ENCODE measurements at places on chromosomes 2 and 18. TPM values are rescaled to one million over a fixed set of nuclear protein-coding genes. Genes with fewer than 3 reads are reported as not detected.

GRCh38 chr2:102660574-102660973 lies 41.2 kb downstream of the SLC9A2 start:
- no peak for DNase-seq

- DNase-seq, result peak; percentile 77
These were observed 684.4 kb downstream of the IRS1 start for GRCh38 chr2:226115102-226115831.

- no peak for DNase-seq
These were observed 18.6 kb upstream of the RMC1 start for GRCh38 chr18:23484561-23485182.

DNA sequence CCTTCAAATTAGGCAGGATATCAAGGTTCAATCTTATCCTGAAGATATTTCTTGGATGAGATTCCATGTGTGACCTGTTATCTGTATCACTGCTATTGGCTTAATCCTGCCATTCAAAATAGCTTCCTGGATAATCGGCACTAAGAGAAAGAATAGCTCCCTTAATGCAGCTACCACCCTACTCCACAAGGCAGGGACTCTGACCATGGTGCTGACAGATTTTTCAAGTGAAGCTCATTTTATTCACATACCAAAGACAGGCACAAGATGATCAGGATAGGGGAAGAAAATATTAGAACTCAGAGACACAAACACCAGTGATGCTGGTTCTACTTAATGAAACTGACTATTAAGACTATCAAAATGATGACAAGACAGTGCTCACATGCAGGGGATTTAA lies 74.9 kb downstream of the ORC4 start:
- DNase-seq, result peak; percentile 66

DNA sequence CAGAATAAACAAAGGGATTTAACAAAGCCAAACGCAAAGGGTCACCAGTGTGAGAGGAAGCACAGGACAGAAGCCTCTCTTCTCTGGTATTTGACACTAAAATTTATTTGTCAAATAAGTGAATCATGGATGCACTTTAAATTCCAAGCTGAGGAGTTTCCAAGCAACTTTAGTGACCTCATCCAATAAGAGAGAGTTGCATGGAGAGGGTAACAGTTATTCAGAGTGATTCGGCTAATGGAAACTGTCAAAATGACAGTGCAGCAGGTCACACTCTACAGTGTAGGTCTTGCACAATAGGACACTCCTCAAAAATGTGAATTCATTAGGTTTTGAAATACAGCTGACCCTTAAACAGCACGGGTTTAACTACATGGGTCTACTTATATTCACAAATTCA lies 103.9 kb upstream of the ACVR1C start:
- DNase-seq, result no peak

- DNase-seq, result peak; percentile 87
These were observed 664.4 kb downstream of the NYAP2 start for GRCh38 chr2:226063704-226064440.

DNA sequence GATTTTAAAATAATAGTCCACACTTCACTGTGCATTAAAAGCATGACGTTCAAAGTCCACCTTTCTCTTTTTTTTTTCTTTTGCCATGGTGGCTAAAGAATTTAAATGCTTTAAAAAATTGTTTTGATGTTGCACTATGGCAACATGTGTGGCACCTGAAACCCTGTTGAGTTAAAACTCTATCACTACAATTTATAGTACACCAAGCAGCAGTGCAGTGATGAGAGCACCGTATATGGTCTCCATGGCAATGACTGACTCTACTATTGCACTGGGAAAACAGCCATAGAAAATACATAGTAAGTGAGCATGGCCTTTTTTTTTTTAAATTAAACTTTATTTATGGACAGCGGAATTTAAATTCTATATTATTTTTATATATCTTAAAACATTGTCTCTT lies 298.8 kb downstream of the FIGN start:
- DNase-seq, result no peak

SH3RF3 gene
- 5.1 TPM for total RNA-seq

DNA sequence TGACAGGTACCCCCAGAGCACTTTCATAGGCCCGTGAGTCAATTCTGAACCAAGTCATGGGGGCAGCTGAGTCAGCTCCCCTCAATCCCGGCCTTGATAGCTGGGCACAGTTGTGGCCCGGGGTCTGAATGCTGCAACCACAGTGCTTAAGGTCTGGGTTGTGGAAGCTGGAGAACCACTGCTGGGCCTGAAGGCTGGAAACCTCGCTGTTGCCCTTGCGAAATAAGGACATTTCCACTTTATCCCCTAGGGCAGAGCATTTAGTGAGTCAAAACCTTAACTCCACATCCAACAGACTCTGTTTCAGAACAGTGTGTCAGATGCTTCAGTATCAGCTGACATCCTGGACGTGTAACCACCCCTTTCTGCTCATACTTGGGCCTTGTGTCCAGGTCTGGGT lies 58.6 kb downstream of the SP110 start:
- DNase-seq, result peak; percentile 14

TGFBRAP1 gene
- 25.8 TPM for total RNA-seq

DNA sequence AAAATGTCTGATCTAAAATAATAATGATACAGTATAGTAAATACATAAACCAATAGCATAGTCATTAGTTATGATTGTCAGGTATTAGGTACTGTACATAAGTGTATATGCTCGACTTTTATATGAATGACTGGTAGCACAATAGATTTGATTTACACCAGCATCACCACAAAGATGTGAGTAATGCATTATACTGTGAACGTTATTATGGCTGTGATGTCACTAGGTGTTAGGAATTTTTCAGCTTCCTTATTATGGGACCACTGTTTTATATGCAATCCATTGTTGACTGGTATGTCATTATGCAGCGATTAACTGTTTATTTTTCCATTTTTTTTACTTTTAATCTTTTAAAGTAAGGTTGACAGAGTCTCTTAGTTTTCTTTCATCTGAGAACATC lies 23.7 kb downstream of the ATP9B start:
- DNase-seq, result no peak

GRCh38 chr18:49682173-49682802 lies 120.4 kb downstream of the LIPG start:
- DNase-seq, result no peak

DNA sequence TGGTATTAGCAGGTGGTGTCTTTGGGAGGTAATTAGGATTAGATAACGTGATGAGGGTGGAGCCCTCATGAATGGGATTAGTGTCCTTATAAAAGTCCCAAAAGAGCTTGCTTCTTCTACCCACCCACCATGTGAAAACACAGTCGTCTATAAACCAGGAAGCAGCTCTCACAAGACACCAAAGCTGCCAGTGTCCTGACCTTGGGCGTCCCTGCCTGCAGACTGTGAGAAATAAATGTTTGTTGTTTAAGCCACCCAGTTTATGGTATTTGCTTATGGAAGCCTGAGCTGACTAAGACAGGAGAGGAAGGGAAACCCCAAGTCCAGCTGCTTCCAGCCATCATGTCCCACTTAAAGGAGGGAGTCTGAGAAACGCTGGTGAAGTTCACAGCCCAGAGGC lies 13.6 kb downstream of the ADI1 start:
- peak; percentile 83 for DNase-seq

ZC3H8 gene
- total RNA-seq, result 7.9 TPM

- DNase-seq, result no peak
These were observed 122.8 kb downstream of the NRP2 start for GRCh38 chr2:205805136-205805535.

GRCh38 chr18:55120896-55121295 lies 161.6 kb upstream of the CCDC68 start:
- no peak for DNase-seq

DNA sequence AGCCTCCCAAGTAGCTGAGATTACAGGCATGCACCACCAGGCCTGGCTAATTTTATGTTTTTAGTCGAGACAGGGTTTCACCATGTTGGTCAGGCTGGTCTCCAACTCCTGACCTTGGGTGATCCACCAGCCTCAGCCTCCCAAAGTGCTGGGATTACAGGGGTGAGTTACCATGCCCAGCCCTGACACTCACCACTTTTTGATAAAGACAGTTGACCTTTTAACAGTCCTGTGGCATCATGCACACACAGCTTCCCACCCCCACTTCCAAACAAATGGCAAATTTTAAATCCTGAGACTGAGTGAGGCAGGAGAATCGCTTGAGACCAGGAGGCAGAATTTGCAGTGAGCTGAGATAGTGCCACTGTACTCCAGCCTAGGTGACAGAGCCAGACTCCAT lies 6.2 kb upstream of the DNAJB2 start:
- DNase-seq, result peak; percentile 68

DNA sequence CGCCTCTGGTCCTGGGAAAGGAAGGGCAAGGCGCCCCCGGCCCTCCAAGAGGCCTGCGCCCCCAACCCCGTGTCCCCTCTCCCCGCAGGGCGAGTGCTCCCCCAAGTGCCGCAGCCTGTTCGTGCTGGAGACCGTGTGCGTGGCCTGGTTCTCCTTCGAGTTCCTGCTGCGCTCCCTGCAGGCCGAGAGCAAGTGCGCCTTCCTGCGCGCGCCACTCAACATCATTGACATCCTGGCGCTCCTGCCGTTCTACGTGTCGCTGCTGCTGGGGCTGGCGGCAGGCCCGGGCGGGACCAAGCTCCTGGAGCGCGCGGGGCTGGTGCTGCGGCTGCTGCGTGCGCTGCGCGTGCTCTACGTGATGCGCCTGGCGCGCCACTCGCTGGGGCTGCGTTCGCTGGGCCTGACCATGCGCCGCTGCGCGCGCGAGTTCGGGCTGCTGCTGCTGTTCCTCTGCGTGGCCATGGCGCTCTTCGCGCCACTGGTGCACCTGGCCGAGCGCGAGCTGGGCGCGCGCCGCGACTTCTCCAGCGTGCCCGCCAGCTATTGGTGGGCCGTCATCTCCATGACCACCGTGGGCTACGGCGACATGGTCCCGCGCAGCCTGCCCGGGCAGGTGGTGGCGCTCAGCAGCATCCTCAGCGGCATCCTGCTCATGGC lies 52.4 kb downstream of the SLC66A2 start:
- no peak for DNase-seq

TMEM247 gene
- total RNA-seq, result not detected

DNA sequence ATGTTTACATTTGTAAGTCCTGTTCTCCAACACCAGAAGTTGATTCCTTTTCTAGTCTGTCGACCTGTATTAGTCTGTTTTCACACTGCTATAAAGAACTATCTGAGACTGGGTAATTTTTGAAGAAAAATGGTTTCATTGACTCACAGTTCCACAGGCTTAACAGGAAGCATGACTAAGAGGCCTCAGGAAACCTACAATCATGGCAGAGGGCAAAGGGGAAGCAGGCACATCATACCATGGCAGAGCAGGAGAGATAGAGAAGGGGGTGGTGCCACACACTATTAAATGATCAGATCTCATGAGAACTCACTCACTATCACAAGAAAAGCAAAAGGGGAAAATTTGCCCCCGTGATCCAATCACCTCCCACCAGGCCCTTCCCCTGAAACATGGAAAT lies 112.8 kb upstream of the MAP3K20 start:
- no peak for DNase-seq

DNA sequence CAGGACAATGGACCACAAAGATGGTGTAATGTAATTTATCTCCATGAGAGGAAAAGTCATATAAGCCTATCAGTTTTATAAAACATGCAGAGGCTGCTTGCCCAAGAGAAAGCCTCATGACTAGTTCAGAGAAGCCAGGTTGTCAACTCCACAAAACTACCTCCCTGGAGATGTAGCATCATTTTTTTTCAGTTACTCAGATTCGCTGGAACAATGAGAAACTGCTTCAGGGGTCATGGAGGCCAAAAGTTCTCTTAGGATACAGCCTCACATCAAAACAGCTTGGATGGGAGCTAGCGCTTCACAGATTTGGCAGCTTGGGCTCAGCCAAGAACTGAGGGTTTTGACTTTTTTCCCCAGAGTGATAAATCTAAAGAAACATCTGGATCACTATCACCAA lies 263.5 kb downstream of the INSIG2 start:
- DNase-seq, result no peak

PDE1A gene
- 2.9 TPM for total RNA-seq

- no peak for DNase-seq
These were observed 85.6 kb upstream of the ETAA1 start for GRCh38 chr2:67311536-67311935.

DNA sequence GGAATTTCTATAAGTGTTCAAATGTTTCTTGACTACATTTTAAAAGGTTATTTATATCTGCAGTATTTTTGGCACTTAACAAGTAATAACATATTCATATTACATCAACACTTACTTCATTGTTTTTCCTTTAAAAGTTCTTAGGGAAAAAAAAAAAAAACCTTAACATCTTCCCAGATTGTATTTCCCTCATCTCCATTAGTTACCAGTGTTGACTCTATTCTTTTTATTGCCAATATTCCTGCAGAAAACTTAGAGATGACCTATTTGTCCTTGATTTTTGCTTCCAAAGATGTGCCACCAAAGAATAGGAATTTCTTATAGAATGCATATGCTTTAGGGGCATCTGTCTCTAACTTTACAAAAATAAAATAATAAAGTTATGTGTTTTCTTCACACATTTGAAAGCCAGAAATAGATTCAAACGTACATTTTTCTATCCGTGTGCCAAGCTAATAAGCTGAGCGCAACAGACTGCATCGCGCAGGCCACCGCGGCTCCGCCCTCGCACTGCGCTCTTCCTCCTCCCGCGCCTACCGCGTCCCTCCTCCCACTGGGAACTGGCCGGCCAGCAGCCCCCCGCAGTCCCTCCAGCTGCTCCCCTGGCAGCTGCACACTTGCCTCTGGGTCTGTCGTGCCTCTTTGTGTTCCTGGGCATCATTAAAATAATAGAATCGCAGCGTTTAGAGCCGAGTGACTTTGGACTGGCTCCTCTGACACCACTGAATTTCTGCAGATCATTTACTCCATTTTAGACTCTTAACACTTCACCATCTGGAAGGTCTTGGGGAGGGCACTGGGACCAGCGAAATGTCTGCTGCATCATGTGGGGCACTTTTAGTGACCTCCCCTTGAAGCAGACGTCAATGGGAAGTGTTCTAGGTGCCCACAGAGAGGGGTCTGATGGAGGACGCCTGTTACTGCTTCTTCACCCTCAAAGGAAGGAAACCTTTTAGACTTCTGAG lies 21.2 kb upstream of the NAB1 start:
- peak; percentile 76 for DNase-seq

KCNG2 gene
- total RNA-seq, result 0.08 TPM

GRCh38 chr2:224221455-224221913 lies 180.4 kb downstream of the FAM124B start:
- peak; percentile 66 for DNase-seq

- DNase-seq, result no peak
These were observed 1.8 kb downstream of the SLC23A3 start for GRCh38 chr2:219167997-219168396.

EGR4 gene
- not detected for total RNA-seq

- no peak for DNase-seq
These were observed 16.2 kb downstream of the ATOH8 start for GRCh38 chr2:85769983-85770362.

DNA sequence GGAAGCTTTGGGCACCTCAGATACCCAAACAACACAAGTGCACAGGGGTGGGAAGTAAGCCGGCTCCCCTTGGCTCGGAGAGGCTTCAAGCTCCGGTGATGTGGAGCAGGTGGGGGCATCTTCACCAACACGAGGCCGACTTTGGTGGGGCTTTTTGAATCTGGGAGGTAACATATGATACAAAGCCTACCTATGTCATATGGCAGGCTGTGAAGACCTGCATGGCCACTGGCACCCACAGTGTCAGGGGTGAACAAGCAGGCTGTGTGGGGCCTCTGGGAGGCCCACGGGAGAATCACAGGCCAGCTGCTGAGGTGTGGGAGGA lies 109.0 kb downstream of the EIPR1 start:
- no peak for DNase-seq

IL37 gene
- total RNA-seq, result not detected

GRCh38 chr18:61898640-61899101 lies 5.9 kb upstream of the RNF152 start:
- peak; percentile 14 for DNase-seq
